ENCODE measurements at places on chromosomes 16 and 17. TPM values are rescaled to one million over a fixed set of nuclear protein-coding genes. Genes with fewer than 3 reads are reported as not detected.

CHST5 gene
- under 0.01 TPM for total RNA-seq

DNA sequence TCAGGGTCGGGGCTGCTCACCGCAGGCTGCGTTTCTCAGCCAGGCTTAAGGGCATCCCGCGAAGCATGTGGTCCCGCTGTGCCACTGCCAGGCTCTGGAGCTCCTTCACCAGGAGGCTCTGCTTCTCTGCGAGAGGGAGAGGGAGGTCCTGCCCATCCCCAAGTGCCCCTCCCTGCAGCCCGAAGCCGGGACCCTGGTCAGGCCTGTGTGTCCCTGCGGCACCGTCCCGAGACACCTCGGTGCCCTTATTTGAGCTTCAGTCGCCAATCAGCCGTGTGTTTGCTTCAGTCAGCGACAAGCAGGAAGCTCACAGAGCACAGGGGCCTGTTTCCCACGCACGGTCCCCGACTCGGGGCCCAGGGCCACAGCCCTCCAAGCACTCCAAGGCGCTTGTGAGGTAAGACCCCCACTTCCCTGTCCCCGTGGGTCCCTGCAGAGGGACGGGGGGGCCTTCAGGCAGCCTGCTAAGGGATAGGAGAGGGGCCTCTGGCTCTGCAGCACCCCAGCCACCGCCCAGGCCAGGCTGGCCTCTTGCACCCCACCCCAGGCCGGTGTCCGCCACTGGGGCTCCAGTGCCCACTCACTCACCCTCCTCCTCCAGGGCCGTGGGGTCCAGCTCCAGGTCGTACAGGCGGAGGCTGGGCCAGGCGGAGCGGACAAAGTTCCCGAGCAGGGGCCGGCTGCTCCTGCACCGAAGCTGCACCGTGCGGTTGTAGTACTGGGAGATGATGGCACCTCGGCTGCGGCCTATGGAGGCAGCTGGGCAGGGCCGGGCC is 3.2 kb downstream of the TMC6 start:
- no peak for DNase-seq

GRCh38 chr17:63785556-63785955 is 11.6 kb downstream of the DDX42 start:
- DNase-seq, result peak; percentile 27

NPIPA3 gene
- 0.43 TPM for total RNA-seq

- DNase-seq, result no peak
These were observed 37.3 kb downstream of the SPOP start for GRCh38 chr17:49640556-49640955.

- DNase-seq, result no peak
These were observed 95.5 kb downstream of the GNAO1 start for GRCh38 chr16:56286809-56287208.

- no peak for DNase-seq
These were observed 6.2 kb upstream of the CBFA2T3 start for GRCh38 chr16:88983165-88983564.

DNA sequence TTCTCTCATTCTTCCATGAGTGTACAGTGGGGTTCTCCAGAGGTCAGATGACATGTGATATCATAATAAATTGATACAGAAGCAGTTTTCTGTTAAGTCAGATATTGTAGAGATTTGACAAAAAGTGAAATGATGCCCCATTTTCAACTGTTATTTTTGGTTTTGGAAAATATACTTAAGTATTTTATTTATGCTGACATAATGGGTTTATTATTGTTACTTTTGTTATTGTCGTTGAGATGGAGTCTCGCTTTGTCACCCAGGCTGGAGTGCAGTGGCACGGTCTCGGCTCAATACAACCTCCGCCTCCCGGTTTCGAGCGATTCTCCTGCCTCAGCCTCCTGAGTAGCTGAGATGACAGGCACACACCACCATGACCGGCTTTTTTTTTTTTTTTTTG is 94.4 kb downstream of the DNAH9 start:
- no peak for DNase-seq

DNA sequence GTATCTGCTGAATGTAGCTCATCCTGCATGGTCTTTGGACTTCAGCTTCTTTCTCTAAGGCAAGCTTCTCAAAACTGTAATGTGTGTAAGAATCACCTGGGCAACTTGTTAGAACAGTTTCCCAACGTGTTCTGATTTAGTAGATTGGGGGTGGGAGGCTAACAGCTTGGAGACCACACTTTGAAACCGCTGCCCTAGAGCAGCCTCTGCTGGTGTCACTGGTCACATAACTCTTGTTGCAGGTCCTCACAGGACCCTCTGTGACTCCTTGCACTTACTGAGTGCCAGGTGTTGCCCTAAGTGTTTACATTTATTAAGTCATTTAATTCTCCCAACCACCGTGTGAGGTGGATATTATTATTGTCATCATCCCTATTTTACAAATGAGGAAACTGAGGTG is 9.9 kb downstream of the SLC35G3 start:
- DNase-seq, result no peak

ZNF19 gene
- total RNA-seq, result 2.6 TPM

CLEC3A gene
- not detected for total RNA-seq

- peak; percentile 91 for DNase-seq
These were observed 2.4 kb downstream of the TANC2 start for GRCh38 chr17:62968445-62968923.

DNA sequence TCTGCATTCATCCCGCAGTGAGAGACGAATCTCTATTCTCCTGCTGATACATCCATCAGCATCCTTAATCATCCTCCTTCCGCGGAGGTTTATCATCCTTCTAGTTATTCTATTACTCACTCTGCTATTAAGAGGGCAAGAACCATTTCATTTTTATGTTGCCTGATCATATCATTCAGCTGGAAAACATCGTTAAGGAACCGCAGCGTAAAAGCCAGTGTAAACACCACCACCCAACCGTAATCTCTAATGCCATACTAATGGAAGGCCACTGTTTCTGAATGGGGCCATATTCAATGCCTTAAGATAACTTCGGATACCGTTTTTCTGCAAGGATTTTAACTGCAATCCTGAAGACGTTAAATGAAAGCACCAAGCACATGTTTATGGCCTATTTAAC is 36.7 kb upstream of the ERCC4 start:
- DNase-seq, result peak; percentile 19

DNA sequence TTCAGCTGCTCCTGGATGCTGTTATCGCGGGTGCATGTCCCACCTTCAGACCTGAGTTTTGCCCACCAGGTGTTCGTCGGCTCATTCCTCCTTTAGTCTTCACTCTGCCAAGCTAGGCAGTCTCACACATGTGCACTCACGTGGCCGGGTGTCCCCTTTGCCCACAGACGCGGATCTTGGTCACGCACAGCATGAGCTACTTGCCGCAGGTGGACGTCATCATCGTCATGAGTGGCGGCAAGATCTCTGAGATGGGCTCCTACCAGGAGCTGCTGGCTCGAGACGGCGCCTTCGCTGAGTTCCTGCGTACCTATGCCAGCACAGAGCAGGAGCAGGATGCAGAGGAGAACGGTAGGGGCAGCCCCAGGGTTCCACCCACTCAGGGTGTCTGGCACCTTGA is 133.1 kb downstream of the ABCC6 start:
- DNase-seq, result no peak

DNA sequence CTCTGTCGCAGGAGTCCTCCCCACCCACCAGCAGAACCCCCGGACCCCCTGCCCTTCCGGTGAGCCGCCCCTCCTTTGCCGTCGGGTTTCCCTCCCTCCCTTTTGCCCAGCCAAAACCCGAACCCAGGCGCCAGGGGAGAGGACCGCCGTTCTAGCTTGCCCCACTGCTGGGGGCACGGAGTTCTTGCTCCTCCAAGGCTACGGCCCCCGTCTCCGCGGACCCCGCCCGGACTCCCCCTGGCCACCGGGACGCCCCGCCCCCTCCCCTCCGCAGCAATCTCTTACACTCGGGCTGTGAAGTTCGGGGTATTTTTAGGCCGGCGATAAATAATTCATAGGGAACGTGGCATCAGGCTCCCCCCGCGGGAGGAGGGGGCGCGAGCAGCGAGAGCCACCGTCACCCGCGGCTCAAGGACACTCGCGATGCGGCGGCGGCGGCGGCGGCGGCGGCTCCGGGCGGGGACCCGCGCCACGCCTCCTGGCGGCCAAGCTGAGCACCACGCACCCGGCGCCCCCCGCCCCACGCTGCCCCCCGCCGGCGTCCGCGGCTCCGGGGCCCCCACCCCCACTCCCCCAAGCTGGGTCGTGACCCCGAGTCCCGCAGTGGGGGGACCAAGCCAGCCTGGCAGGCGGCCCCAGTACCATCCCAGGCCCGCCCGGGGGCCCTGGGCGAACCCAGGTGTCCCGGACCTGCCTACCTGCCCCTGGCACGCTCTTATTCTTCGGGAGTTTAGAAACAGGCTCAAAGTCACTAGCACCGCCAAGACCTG is at the start of gene GRIN2C:
Gene GRIN2C (minus strand): TSS at position 427 of the 770 bp plus-strand sequence. CDS start 4,793 bp downstream, outside the sequence.
- DNase-seq, result no peak

GRCh38 chr17:55632236-55632635 is 90.4 kb downstream of the TMEM100 start:
- DNase-seq, result no peak

- peak; percentile 8 for DNase-seq
These were observed 686 bp upstream of the MIEF2 start for GRCh38 chr17:18259621-18260331.

SOST gene
- total RNA-seq, result not detected

- DNase-seq, result peak; percentile 94
These were observed 11.9 kb downstream of the PIEZO1 start for GRCh38 chr16:88772871-88773811.

SHPK gene
- total RNA-seq, result 11.6 TPM

All from fibroblast of villous mesenchyme (primary cell).